Activated CD8-positive, alpha-beta memory T cell treated with anti-CD3 and anti-CD28 coated beads for 1 hour (primary cell): ENCODE measurements at places on chromosomes 2 and 18.
A peak's percentile ranks its signal among the peaks of the same experiment; 100 is the strongest.

GRCh38 chr18:49565612-49566011, 3.8 kb downstream of the LIPG start:
- DNase-seq, result no peak

- no peak for DNase-seq
These were observed 210.0 kb upstream of the ZNF521 start for GRCh38 chr18:25561918-25562317.

DNA sequence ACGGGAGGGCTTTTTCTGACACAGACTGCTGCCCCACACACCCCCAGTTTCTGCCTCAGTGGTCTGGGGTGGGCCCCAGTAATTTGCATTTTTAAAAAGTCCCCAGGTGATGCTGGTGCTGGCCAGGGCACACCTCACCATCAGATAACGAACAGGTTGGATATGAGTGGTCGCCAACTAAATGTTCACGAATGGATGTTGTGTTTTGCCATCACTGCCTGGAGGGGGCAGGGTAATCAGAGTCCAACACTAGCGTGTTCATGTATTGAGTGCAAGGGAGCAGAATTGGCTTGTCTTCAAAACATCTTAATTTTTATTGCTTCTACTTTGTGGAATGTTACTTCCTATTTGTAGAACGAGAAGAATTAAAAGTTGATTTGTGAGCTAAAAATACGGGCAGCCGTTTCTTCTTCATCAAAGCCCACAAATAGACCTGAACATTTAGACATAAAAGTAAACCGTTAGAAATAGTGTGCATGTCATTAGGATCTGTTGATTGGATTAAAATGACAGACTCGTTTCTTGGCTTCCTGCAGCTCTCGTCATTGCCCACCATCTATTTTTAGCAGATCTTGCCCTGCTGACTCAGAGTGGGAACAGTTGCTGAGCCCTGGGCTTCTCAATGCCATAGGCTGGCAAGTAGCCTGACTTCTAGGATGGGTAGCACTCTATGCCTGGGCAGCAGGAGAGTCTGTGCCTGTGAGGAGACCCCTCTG, 45.2 kb downstream of the NCK2 start:
- DNase-seq, result no peak

DNA sequence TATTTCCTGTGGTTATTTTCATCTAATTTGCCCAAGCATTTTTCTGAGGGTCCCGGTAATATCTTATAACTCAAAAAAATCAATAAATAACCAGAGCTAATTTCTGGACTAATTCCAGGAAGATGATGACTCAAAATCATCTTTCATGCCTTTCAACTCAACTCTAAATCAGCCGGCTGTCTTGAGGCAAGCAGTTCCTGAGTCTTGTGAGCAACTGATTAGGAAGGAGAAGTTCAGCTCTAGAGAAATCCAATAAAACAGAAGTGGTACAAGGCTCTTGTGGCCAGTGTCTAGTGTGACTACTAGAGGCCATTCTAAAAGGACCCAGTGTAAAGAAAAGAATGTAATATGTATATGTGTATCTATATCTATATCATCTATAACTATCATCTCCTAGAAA, 890.4 kb downstream of the TRIB2 start:
- DNase-seq, result no peak

- DNase-seq, result no peak
These were observed at the start of gene ADD2 for GRCh38 chr2:70767699-70768589. TSS of gene ADD2 (minus strand) at chr2:70768200. CDS start at chr2:70706408, 61,792 bp downstream.

GRCh38 chr2:118723394-118723793, 124.1 kb downstream of the EN1 start:
- DNase-seq, result no peak

- peak; percentile 98 for DNase-seq
These were observed at the start of gene ING5 for GRCh38 chr2:241701399-241702154. TSS of gene ING5 (plus strand) at chr2:241702039. CDS start at chr2:241702066, 27 bp downstream.

DNA sequence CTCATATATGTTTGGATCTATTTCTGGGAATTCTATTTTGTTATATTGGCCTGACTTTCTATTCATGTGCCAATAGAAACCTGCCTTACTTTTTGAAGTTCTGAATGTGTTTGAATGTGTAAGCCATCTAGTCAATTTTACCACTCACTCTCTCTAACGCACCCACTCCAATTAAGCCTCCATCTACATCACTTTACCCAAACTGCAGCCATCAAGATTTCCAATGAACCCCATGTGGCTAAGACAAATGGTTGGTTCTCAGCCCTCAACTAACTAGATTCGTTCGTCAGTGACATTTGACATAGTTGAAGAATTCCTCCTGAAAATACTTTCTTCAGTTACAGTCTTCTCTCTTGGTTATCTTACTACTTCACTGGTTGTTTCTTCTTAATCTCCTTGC, 137.3 kb upstream of the FSHR start:
- no peak for DNase-seq

- no peak for DNase-seq
These were observed 187.8 kb upstream of the SIX3 start for GRCh38 chr2:44753552-44754285.

GRCh38 chr2:100520224-100520623, 42.6 kb upstream of the PDCL3 start:
- no peak for DNase-seq

- DNase-seq, result no peak
These were observed 23.4 kb downstream of the CROCC2 start for GRCh38 chr2:240929364-240930095.

DNA sequence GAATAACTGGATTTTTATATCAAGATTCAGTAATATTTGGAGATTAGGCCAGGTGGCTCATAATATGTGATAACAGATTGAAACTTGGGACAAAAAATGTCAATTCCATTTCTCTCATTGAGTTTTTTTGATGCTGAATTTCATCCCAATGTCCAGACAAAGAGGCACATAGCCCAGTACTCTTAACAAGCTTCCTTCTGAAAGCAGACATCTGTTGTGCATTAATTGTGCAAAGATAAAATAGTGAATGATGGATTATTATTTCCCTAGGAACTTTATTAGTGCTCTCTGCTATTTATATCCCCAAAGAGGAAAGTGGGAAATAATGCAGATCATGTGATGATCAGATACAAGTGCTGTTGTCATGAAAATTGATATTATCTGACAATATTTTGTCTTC, 234.1 kb downstream of the CCDC102B start:
- DNase-seq, result no peak

DNA sequence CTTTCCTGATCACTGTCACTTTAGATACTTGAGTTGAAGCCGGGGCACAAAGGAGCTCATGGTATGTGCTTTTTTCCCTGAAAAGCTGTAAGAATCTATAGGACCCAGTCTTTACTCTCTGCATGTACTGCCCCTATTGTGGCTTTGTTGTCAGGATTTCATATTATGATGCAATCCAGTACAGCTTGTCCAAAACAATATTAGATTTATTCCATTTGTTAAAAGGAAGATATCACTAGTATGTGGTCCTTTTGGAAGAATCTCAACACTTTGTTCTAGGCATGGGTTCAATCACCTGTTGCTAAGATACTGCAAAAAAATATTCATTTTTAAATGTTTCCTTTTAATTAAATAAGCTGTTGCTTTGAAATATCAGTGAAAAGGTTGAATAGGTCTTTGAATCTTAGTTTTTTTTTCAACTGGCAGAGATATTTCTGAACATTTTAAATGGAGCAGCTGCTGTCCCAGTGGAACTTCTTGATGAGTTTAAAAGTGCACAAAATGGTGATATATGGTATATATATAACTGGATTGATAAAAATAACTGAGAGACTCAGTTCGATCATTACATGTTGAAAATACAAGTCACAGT, 256.6 kb upstream of the NT5C1B start:
- DNase-seq, result no peak

DNA sequence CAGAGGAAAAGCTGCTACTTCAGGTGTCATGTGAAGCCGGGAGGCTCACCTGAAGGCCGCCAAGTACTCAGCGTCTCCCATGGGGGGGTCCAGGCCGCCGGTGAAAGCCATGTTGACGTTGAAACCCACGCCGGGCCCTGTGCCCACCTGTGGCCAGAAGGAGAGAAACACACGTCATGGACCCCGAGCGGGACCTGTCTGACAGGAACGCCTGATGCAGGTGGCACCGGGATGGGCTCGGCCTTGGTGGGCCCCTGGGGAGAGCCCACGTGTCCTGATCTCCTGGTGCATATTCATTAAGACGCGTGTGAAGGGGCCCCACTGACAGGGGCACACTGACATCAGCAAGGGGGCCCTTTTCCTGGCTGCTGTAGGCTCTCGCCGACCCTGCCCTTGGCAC, 233.2 kb downstream of the TWIST2 start:
- DNase-seq, result no peak

DNA sequence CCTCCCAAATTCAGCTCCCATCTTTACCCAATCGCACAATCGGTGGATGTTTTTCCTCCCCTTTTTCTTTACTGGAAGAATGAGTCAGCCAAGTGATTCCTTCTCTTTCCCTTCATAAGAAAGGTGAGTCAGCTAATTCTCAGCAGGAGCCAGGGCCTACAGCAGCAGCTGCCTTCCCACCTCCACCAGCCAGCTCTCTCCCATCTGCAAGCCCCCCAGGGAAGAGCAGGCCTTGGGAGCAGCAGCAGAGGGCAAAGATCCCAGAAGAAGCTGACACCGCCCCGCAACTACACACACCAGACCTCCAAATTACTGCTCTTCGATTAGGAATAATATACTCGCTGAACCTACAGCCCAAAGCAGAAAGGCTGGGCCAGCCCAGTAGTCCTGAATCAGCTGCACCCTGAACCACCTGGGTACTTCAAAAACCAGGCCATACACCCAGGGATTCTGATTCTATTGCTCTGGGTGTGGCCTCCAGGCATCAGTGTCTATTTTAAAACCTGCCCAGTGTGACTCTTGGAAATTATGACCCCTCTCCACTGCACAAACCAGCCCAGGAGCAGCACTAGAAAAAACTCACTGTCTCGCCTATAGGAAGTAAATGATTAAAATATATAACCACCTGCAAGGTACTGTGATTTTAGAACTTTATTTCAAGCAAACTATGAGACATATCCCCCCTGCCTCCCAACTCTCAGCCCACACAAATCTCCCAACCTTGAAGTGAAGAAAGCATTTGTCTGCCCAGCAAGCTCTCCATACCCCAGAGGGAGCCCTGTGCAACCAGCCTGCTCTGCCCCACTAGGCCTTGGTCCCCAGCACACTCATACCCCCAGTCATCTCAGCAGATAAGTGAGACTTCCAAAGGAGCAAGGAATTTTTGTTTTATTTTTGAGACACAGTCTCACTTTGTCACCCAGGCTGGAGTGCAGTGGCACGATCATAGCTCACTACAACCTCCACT, 7.3 kb downstream of the SFXN5 start:
- no peak for DNase-seq

DNA sequence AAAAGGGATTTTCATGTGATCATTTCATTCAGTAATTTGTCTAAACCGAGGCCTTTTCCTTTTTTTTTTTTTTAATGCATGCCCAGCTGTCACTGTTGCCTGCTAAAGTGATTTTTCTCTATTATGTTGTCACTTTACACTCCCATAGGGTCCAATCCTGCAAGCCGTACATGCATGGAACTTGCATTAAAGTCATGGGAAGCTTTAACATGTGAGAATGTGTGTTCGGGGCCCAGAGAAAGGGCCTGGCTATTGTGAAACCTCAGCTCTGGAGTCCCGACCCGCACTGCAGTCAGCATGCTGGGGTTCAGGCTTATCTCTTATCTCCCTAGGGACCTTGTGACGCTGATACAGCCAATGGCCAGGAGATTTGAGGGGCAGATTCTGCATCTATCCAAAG, 474.6 kb downstream of the SLC4A3 start:
- DNase-seq, result no peak
